ENCODE measurements at places on chromosomes 7 and 10.
A peak's percentile ranks its signal among the peaks of the same experiment; 100 is the strongest.

DNA sequence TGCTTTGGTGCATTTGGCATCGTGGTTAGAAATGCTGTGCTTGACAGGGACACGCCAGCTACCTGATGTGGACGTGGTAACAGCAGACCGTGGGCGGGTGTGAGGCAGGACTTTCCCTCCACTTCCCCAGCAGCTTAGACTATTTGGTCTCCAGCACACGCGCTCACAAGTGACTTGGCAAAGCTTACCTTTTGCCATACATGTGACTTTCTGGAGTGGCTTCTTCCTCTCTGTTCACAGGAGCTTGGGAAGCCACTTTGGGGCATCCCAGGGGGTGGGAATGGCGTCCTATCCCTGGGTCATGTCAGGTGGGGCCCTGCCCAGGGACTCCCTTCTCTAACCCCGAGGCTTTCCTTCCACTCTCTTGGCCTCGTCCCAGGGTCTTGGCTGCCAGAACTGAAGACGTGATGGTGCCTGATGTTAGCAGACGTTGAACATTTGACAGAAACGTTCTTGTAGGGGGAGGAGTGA, 228.7 kb upstream of the KLF6 start:
- peak; percentile 24 for DNase-seq

GRCh38 chr7:35380739-35381224, 126.9 kb upstream of the TBX20 start:
- DNase-seq = no peak

DNA sequence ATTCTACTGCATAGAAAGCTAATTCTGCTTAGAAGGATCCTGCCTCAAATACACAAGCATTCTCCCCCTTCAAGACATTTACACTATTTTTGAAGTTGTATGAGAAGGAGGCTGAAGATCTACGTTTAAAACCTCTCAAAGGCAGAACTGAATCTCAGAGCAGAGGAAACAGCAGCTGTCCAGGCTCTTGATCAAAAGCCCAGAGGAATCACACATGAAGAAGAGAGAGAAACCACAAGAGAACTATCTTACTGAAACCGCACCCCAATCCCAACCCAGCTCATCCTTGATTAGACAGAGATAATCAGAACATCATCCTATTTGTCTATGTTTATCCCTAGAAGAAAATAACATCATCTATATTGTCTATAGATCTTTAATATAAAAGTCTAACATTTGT, 2.2 kb upstream of the DNAJC1 start:
- DNase-seq = no peak

DNA sequence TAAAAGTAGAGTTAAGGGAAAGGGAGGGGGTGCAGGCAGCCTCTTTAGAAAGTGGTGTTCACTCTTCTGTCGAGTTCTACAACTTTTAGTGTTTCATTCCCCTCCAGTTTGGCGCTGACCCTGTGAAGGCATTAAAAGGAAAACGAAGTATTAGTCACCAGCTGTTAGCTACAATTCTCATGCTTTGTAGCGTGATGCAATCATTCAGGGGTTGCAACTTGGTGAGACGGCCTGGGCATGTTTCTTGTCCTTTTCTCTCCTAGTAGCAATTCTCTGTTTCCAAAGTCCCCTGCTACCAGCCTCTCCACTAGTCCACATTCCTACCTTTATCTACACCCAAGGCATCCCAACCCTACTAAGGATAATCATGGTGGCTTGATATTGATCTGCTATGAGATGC, 33.7 kb upstream of the DGKI start:
- no peak for DNase-seq

DNA sequence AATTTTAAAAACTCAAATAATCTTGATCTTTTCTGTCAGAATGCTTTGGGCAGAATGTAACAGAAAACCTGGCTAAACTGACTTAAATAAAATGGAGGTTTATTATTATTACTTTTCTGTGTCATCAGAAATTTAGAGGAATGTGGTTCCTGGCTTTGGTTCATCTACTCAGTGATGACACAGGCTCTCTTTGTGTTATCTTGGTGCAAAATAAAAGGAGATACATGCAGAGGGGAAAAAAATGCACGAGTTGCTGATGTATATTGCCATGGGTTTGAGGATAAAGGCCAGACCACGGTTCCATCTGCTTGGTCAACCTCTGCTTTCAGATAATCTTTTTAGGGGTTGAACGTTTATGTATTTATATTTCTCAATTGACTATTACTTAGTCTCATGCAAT, 181.4 kb downstream of the SUGCT start:
- no peak for DNase-seq

- no peak for DNase-seq
Measured at GRCh38 chr7:20217193-20217948, at the start of gene MACC1. Gene MACC1 (minus strand): TSS chr7:20217384. CDS start chr7:20161862, 55,522 bp downstream.

DNA sequence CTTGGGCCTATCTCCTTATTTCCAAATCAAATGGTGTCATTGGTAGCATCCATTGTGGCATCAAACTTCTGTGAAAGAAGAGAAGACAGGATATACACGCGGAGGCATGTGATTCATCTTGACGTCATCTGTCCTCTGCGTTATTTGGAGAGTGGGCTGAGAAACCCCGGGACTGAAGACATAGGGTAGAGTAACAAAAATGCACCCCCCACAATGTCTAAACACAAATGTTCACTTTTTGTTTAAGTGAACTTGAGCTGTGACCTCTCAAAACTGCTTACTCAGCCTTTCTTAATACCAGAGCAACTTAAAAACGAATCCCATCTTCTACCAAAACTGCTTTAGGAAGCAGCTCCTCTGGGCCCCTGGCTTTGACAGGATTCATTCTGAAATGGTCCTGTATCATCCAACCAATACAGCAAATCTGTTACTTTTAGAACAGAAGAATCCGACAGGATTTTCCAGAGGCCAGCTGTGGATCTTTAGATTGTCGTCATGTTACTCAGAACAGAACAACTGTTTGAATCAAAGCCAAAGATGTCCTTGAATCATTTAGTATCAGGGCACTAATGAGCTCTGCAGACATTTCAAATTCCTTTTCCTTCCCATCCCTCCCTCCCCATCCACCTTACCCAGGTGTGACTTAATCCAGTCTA, 438.1 kb downstream of the SUGCT start:
- no peak for DNase-seq

DNA sequence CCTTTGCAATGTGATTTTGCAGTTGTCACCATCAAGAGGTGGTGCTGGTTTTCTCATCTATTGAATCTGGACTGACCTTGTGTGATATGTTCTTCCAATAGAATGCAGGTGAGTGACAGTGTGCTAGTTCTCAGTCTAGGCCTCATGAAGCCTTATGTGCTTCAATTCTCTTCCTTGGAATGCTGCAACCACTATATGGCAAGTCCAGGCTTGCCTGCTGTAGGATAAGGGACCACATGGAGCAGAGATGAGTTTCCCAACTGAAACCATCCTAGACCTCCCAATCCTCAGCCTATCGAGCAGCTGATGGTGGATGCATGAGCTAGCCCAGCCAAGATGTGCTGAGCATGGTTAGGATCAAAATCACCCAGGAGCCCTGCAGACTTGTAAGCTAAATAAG, 32.6 kb upstream of the ARHGAP21 start:
- no peak for DNase-seq

DNA sequence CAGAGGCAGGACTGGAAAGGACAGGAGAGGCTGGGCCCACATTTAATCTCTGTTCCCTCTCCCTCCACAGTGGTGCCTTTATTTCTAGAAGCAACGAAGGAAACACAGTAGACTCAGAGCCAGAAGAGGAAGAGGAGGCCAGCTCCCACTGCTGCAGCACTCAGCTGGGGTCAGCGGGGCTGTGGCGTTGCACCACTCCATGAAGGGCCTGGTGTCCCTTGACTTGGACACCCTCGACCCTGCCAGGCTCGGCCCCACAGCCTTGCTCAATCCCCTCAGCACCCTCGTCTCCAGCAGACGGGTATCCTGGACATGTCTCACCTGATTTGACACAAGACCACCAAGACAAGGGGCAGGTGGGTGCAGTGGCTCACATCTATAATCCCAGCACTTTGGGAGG, 38.8 kb downstream of the PRKAG2 start:
- no peak for DNase-seq

DNA sequence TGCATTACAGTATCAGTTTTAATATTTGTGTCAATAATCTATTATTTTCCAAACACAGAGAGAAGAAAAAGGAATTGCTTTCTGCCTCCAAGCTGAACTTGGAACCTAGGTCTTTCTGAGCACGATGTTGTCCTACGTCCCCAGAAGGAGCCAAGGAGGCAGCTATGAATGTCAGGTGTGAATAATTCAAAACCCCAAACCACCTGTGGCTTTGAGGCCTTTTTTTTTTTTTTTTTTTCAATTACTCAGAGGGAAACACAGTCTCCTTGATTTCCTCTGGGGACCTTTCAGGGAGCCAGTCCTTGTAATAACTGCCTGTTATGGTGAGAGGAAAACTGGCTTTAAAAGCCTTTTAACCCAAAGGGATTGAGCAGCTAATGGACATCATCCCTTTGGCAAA, 8.3 kb downstream of the GPR85 start:
- no peak for DNase-seq

DNA sequence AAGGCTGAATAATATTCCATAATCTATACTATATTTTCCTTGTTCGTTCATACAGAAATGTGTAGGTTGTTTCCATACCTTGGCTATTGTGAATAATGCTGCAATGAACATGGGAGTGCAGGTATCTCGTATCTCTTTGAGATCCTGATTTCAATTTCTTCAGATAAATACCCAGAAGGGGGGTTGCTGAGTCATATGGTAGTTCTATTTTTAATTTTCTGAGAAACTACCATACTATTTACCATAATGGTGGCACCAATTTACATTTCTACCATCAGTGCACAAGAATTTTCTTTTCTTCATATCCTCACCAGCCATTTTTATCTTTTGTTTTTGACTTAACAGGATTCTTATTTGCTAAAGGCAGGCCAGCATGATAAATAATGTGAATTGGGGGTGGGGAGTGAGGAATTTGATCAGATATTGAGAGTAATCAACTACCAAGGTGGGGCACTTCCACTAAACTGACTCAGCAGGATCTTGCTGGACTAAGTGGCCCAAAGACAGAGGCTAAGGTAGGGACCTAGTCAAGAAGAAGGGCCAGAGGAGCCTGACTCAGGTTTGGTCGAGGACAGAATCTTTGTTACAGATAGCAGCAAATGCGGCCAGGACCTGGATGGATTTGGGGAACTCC, 21.5 kb upstream of the CCSER2 start:
- DNase-seq = no peak

DNA sequence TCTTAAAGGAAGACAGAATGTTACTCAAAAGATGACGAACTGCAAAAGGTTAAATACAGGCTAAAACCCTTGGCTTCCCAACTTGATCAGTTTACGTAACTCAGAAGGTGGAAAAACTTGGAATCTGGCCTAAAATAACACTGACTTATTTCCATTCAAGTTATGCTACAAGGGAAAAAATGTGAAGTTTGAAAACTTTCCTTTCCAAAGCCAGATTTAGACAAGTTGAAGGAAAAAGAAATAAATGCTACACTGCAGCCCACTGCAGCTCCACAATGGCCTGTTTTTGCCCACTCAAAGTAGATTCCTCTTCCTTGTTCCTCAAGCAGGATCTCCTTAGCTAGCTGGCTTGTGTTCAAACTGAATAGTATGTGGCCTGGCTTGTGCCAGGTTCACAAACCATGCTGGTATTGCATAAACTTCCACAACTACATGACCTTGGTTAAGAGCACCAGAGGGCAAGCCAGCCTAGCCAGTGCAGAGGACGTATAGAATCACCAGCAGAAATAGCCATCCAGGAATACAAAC, 166.2 kb downstream of the CPEB3 start:
- no peak for DNase-seq

Measured in stimulated activated CD4-positive, alpha-beta T cell treated with anti-CD3 and anti-CD28 coated beads, Interleukin-1b, Interleukin-23, amount 100 ng/mL, for 24 hours (primary cell).